ENCODE measurements at places on chromosomes 4 and X. TPM values are rescaled to one million over a fixed set of nuclear protein-coding genes. Genes with fewer than 3 reads are reported as not detected.

Gene SLITRK4
- 0.99 TPM for total RNA-seq

Gene GUCY1A1
- total RNA-seq, result 23.4 TPM

Gene CPE
- 51.7 TPM for total RNA-seq

Gene WDR17
- 2.1 TPM for total RNA-seq

Gene MTNR1A
- total RNA-seq, result not detected

Gene CCDC120
- 0.51 TPM for total RNA-seq

Gene SULT1E1
- not detected for total RNA-seq

Gene NOX1
- total RNA-seq, result not detected
